ENCODE measurements at places on chromosomes 1 and 21.

DNA sequence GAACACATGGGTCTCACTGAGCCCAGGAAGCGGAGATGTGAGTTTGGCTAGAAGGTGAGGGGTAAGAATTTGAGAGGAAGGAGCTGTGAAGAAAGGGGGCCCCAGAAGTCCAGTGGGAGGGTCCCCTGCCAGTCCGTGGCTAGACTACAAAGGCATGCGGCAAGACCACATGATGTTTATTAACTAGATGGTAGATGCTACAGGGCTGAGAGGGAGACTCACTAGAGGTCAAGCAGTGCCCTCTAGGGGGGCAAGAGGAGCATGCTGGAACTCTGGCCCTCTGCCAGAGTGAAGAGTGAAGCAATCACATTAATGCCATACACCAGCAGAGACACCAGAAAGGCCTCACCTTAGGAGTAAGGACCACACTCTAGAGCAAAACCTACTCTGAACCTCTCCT lies 12.2 kb downstream of the KIAA0319L start:
- peak; percentile 45 for DNase-seq

- DNase-seq = no peak
Observed at GRCh38 chr1:230176871-230177411, 109.9 kb downstream of the GALNT2 start.

DNA sequence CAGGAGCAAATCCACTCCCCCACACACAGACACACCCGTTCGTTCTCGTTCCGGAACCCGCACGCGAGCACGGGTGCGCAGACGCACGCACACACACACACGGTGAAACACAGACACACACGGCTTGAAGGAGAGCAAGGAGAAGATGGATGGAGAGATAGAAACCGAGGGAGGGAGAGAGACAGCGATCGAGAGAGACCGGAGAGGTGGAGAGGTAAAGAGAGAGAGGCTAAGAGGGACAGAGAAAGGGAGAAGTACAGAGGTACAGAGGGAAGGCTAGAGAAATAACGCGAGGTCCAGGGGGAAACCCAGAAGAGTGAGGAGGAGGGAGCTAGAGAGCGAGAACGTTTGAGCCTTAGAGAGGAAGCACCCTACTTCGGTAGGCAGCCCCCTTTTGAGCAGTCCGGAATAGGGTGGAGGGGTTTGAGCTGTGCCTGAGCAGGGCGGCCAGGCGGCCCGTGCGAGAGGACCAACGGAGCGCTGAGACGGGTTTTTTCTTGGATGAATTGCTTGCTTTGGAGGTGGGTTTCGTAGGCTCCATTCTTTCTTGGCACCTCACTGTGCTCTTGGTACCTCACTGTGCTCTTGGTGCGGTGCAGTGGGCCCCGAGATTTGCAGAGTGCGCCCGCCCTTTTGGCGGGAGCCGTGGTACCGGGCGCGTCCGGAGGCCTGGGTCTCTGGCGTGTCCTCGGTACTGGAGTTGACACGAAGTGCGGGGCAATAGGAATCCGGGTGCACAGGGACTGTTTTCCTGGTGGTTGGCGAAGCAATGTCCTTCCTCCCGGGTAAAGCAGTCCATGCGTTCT lies 88.4 kb upstream of the RHOU start:
- peak; percentile 43 for DNase-seq

DNA sequence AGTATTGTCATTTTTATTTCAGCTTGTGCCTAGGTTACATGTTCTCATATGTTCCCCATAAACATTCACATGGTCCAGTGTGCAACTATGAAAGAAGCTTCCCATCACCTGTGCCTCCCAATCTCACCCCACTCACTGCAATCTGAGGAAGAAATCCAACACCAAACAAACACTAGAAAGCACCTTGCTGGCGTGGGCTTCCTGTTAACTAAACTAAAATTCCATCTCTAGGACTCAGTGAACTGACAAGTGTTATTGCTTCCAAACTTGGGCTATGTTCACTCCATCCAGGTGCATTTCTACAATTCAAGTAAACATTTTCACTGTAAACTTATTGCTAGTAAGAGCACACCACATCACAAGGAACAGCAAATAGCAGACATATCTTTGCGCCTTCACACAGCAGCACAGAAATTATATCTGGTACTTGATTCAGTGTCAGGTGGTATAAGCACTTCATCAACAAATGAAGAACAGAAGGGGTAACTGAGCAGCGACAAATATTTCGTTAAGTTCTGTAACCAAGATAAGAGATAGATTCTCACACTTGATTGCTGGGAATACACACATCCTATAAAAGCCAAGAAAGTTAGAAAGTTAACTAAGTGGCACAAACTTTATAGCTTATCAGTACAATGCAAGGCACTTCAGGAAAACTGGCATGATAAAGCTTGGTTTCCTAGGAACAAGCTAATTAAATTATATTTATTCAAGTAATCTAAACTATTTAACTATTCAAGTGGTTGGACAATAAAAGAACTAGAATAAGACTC lies 8.9 kb upstream of the KCNJ15 start:
- DNase-seq = no peak

GRCh38 chr21:31190516-31190915 lies 152.2 kb upstream of the KRTAP19-8 start:
- no peak for DNase-seq

DNA sequence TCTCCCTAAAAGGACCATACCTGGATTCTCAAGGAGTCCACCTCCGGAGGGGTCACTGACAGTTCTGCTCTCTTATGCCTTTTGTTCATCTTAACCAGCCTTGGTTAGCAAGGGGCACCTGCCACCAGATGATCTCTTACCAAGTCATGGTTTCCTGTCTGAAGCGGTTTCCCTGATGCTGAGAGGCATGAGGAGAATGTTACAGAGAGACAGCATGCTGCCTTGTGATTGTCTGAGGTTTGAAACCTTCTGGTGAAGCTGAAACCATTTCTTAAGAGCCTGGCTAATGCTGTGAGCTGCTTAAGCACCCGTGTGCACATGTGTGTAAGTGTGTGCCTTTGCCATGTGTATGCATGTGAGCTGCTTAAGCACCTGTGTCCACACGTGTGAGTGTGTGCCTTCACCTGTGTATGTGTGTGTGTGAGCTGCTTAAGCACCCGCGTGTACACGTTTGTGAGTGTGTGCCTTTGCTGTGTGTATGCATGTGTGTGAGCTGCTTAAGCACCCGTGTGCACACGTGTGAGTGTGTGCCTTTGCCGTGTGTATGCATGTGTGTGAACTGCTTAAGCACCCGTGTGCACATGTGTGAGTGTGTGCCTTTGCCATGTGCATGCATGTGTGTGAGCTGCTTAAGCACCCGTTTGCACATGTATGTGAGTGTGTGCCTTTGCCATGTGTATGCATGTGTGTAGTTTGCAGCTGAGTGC lies 136.4 kb upstream of the COL6A1 start:
- DNase-seq = no peak

- DNase-seq = no peak
Observed at GRCh38 chr1:82517586-82517985, 716.9 kb downstream of the ADGRL2 start.

GRCh38 chr1:160092366-160093068 lies 5.9 kb downstream of the IGSF8 start:
- no peak for DNase-seq

DNA sequence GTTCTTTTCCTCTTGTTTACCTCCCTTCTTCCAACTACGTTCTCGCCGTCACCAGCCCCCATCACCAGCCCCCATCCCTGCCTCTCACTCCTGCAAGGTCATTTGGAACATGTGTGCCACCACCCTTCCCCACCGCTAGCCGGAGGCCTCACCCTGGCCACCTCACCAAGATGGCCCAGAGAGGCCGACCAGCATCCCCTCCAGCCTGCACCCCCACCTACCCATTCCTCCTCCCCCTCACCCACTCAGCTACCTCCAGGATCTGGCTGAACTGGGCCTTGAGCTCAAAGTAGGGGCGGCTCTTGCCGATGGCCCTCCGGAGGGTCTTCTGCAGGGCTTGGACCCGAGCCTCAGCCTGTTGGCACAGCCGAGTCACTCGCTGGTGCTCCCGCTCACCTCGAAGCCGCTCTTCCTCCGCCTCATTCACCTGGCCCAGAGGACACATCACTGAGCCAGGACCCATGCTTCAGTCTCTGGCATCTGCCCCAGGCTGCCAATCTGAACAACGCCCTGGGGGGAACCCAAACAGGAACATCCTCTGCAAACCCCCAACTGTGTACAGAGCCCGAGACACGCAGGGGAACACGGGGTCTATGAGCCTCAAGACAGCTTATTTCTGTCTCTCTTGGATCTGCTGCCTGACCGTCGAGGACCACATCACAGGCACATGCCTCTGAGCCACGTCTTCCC lies 12.8 kb downstream of the SH3BP5L start:
- DNase-seq = no peak

- no peak for DNase-seq
Observed at GRCh38 chr1:150568594-150568966, 10.8 kb downstream of the MCL1 start.

DNA sequence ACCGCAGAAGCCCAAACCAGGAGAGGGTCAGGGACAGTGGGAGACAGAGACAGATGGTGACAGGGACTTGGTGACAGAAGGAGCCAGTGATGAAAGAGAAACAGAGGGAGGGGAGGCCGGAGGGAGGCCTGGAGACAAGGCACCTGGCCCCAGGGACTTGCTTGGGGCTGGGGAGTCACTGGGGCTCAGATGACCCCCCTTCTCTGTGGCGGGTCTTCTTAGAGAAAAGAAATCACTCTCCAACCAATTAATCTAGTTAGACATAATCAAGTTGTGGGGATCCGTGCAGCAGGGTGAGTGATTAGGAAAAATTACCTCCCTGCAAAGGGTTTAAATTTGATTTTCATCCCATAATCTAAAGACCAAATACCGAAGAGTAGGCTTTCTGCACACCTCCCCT lies 519.8 kb downstream of the PTPRU start:
- no peak for DNase-seq

DNA sequence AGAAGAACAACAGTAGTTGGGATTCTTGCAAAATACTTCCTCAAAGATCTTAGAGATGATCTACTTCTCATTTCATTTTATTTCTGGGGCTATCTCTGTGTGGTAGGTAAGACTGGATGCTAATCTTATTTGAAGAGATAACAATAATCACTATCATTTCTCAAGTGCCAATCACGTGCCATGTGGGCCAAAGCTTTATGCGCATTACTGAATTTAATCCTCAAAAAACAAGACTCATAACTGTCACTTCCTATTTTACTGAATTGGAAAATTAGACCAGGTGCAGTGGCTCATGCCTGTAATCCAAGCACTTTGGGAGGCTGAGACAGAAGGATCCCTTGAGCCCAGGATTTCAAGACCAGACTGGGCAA lies 121.7 kb downstream of the KCNN3 start:
- no peak for DNase-seq

Data from activated naive CD8-positive, alpha-beta T cell treated with anti-CD3 and anti-CD28 coated beads, Interleukin-2, amount 50 U/mL, for 24 hours (primary cell).